Stimulated activated CD4-positive, alpha-beta T cell treated with anti-CD3 and anti-CD28 coated beads, Interleukin-4, amount 100 ng/mL, for 24 hours (primary cell): ENCODE measurements at places on chromosomes 7 and 10.

DNA sequence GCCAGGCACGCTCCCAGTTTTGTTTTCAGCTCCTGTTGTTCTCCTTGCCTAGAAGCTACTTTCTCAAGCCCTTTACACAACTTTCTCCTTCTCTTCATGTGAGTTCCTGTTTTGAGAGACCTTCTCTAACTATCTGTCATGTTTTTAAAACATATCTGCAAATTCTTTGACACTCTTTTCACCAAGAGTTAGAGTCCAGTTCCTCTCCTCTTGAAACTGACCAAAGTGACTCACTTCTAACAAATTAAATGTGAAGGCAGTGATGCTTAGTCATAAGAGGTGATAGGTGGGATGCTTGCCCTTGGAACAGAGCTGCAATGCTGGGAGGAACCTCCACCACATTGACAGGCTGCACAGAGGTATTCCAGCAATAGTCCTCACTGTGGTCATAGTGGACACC lies 25.3 kb downstream of the ZSCAN25 start:
- no peak for DNase-seq

DNA sequence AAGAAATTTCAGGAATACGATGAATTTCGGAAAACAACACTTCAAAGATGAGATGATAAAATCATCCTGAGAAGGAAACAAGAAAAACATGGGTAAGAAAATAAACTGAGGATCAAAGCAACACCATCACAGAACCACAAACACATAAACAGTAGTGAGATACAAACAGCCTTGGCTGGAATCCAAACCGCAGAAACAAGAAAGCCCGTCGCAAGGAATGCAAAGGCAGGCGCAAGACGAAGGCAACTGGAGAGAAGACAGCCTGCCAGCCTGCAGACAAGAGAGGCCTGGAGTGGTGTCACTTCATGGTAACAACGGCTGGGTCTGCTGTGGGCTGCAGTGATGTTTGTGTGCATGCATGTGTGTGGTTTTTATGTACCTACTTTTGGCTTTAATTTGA lies 61.8 kb upstream of the DRGX start:
- no peak for DNase-seq

DNA sequence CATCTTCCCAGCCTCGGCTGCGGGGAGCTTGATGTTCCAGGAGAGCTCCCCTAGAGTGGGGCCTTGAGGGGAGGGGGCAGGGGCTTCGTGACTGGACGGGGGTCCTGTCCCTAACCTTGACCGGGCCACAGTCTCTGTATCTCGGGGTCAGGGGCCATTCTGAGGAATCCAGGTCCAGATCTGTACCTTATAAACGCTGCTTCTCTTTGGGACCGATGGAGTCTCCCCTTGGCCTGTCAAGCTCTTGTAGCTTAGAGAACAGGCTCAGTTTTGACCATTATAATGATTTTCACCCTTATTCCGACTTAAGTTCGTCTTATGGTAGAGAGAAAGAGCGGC lies 831 bp downstream of the ZKSCAN5 start:
- no peak for DNase-seq

DNA sequence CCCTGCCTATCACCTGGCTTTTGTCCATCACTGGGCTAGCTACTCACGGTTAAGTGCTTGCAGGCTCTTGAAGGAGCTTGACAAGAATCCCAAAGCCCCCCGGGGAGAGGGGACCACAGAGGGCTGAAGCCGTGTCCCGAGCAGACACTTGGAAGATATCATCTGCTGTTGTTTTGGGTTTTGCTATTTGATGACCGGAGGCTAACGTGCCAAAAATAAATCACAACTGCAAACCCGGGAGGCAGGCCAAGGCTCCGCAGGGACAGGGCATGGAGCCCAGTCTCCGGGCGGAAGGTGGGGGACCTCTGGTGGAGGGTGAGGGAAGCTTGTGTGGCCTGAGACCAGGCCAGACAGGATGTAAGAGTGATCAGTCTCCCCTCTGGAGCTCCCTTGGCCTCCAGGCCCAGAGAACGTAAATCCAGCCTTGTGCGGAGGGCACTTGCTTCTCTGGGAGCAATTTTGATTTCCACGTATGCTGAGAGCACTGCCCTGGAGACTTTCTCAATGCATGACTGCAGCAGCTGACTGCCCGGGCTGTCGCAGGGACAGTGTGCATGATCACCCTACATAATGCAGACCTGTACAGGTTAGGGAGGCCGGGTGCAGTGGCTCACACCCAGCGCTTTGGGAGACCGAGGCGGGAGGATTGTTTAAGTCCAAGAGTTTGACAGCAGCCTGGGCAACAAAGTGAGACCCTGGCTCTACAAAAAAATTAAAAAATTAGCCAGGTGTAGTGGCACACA lies at the start of gene PHKG1:
PHKG1 (minus strand) TSS at position 164 of the 743 bp plus-strand sequence. CDS start 4,011 bp downstream, outside the sequence.
- DNase-seq, result no peak

- no peak for DNase-seq
These were observed 41.8 kb downstream of the ASZ1 start for GRCh38 chr7:117385363-117386109.

- DNase-seq, result no peak
These were observed 54.4 kb downstream of the ARMH3 start for GRCh38 chr10:102001435-102002068.

DNA sequence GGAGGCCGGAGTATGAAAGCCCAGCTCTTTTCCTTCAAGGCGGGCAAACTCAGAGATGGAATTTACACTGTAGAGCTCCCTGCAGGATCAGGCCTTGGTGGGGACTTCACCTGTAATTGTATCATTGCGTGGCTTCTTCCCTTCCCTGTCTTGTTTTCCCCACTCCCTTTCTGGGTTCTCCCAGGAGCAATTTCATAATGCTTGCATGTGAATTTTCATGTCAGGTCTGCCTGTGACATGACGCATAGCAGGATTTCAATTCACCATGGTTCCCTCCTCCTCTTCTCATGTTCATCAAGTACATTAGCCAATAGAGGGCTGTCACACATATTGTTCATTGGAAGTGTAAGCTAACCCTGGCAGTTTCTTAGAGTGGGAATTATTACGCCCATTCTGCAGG lies 197.7 kb downstream of the RPS24 start:
- DNase-seq, result no peak

DNA sequence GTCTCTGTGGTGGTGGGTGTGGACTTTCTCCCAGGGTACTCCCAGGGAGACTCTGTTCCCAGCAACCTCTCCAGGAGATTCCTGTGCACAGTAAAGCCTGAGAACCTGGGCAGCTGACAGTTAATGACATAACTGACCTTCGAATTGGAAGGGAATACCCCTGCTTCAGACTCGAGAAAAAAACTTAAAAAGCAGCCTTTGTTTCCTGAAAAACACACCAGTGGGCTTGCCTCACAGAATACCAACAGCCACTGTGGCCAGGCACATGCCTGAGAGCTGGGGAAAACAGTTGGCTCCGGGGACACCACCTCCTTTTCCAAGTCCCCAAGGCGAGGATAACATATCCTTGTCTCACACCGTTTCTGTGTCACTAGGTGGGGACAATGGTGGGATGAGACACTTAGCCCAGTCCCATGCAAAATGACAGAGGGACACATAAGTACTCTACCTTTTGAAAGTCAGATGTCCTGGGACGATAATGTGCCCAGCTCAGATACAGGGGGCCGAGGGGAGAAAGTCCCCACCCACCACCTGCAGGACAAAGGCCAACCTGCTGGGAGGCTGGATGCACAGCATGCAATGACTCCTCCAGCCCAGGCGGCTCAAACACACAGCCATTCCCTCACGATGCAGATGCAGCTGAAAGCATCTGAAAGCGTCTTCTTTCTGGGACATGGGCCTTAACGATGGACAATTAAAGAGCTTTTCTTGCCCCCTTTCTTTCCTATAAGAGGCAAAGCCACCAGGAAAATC lies 65.6 kb downstream of the HIPK2 start:
- DNase-seq, result no peak

DNA sequence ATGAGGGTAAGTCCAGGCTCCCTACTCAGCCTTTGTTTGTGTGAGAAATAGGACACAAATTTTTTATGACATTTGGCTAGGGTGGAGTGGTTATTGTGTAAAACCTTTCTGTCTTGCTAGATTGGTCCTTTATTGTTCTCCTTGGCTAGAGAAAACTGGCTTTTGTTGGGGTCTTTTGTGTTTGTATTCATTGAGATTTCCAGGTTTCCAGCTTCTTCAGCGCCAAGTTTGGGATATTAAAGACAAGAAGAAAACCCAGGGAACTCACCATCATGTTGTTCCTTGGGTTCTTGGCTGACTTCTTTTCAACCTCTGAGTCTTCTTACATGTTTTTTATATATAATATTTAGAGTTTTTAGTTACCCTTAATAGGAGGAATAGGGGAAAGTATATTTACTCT lies 310.0 kb downstream of the HPSE2 start:
- DNase-seq, result no peak

- no peak for DNase-seq
These were observed 435.6 kb upstream of the FOXK1 start for GRCh38 chr7:4246536-4246935.

DNA sequence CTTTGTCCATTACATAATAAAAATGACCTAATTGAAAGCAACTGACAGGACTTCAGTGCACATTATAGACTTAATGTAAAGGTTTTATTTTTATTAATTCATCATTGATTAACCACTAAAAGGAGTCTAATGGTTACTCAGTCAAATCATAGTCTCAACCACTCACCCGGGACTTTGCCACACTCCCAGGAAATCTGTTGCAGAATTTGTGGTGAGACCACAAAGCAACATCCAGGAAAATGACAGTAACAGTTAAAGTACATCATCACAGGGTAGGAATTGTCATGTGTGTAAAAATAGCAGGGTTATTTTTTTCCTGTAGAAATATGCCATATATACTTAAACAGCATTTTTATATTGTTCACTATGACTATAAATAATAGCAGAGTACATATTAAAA lies 6.3 kb upstream of the HGF start:
- DNase-seq, result no peak

DNA sequence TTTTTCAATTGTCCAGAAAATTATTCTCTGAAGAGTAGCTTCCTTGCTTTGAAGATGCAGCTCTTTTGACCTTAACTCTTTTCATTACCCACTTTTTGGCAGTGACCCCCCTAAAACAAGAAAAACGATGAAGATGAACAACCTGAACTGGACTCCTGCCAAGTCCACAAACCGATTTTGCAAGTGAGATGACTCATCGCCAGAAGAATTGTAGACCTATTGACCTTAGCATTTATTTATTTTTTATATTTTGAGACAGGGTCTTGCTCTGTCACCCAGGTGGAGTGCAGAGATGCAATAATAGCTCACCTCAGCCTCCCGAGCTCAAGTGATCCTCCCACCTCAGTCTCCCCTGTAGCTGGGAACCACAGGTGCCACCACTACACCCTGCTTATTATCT lies 859.2 kb downstream of the GATA3 start:
- no peak for DNase-seq

DNA sequence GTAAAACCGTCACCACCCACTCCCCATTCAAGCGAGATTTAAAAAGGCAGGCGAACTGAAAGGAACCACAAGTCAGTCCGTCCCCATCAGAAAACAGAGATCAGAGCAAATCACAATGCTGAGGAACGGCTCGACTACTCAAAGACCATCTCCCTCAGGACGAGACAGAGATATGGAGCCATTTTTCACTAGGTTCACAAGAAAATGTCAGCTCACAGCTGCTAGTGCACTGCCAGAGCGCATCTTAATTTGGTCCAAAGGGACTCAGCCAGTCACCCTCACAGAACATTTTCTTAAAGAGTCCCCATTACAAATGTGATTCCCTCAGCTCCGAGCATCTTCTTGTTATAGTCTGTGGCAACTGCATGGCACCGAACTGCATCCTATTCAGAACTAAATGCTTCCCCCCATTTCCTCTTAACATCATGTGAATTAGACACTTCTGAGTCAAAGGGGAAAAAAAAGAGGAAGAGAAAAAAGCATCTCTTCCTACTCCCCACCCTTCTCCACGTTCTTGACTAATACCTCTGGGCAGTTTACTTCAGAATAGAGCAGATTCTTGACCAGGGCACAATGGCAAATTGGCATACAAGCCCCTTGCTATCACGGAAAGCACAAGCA lies 683.9 kb downstream of the MAGI2 start:
- DNase-seq, result no peak

GRCh38 chr10:60569681-60570080 lies 180.0 kb upstream of the ANK3 start:
- no peak for DNase-seq

DNA sequence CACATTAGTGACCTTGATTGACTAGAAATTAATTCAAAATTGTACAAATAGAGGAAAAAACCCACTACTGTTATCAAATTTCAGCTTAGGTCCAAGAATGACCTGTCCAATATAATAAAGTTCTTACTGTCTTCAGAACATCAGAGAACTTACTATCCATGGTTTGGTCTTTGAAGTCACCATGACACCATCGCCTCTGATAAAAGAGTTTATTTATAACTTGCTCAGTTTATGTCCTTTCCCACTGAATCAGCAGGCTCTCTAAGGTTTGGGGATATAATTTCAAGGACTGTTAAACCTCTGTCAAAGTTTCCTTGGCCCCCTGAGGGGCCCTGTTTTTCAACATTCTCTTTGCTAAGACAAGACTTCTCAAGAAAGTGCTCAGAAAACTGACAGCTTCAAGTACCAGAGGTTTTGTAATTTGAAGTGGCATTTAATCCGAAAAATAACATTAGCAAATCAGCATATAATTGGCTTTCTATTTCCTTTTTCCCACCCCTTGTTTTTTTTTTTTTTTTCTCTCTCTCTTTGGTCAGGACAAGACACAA lies 191.7 kb upstream of the FERD3L start:
- DNase-seq, result no peak

- DNase-seq, result no peak
These were observed 54.9 kb downstream of the AKAP9 start for GRCh38 chr7:91995391-91996105.

DNA sequence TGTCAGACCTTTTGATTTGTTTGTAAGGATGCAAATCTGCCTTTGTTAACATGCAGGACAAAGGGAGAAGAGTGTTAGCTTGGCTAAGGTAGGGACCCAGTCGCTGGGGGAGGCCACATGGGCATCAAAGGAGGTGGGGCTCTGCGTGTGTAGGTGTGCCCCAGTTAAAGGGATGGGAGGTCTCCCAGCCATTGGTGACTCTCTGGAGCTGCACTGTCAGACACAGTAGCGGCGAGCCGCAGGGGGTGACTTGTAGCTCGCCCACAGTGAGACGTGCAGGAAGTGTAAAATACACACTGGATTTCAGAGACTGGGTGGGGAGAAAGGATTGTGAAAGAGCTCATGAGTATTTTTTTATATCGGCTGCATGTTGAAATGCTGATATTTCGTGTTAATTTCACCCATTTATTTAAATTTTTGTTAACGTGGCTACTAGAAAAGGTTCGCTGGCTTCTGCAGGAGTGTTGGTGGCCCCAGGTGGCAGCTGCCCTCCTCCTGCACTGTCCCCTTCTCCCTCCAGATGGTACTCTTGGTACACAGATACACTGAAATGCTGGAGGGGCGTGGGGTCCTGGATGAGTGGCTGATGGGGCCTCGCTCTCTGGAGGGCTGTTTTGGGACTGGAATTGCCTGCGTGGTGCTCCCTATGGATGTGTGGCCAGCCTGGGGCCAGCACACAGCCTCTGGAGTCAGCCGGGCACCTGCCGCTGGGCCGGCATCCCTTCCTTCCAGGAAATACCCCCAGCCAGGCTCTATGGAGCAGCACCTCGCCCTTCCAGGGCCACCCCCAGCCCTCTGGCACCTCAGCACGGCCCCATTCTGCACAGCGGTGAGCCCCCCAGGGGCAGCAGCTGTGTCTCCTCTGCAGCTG lies 59.2 kb downstream of the LHPP start:
- no peak for DNase-seq
